ENCODE measurements at places on chromosomes 13 and 19.
A peak's percentile ranks its signal among the peaks of the same experiment; 100 is the strongest.

DNA sequence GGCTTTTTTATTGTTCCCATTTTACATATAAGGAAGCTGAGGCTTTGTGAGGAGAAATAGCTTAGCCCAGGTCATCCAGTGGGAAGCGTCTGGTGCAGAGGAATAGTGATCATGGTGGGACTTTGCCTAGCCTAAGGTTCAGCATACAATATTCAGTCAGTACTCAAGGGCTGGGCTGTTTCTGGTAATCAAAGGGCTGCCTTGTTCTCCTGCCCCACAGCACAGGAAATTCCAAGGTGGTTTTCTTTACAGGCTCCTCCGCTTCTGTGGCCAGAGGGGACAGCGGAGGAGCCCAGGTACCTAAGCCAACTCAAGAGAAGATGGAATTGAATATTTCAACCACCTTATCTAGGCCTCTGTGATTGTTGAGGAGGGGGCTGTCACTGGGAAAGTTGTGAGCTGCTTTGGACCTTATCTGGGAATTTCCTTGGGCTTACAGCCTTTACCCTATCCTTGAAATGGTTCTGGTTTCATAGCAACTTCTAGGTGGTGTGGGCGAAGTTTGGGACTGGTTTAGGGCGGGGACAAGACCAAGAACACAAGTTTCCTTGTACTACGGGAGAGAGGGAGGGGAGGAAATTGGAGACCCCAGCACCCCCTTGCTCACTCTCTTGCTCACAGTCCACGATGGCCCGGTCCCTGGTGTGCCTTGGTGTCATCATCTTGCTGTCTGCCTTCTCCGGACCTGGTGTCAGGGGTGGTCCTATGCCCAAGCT, at the start of gene MIA:
MIA (plus strand) TSS at position 606 of the 716 bp plus-strand sequence; CDS start at position 628, 22 bp downstream.
- no peak for DNase-seq

DNA sequence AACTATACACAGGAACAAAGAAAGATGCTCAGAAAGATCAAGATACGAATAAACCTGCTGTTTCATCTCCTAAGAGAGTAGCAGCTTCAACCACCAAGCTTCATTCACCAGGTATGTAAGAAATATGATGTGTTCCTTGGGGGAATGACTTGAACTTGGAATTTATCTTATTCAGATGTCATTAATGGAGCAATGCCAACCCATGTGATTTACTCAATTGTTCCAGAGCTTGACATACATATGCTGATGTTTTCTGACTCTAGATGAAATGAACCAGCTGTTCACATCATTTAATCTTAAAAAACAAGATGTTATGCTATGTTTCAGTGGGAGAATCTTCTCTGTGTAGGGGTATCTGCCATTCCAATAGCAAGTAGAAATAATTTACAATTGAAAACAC, 270.9 kb downstream of the SLC7A1 start:
- DNase-seq = no peak

- DNase-seq = no peak
These were observed 2.9 kb upstream of the C2CD4C start for GRCh38 chr19:411723-412355.

DNA sequence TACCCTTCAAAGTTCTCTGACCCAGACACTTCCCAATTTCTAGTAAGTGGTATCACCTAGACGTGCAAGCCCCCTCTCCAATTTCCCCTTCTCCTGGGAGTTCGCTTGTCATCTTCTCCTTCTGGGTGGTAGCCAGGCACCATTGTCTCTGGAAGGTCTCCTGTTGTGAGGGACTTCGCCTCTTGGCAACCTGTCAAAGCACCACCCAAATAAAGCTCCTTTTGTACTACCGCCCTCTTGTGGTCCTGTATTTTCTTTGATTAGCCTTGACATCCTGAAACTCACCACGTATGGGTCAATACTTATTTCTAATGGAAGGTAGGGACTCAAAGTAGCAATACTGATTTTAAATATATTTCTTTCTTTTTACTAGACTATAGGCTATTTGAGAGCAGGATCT, 8.2 kb downstream of the GPC5 start:
- DNase-seq = no peak

GRCh38 chr19:10687518-10688288, 13.5 kb upstream of the QTRT1 start:
- DNase-seq = no peak

DNA sequence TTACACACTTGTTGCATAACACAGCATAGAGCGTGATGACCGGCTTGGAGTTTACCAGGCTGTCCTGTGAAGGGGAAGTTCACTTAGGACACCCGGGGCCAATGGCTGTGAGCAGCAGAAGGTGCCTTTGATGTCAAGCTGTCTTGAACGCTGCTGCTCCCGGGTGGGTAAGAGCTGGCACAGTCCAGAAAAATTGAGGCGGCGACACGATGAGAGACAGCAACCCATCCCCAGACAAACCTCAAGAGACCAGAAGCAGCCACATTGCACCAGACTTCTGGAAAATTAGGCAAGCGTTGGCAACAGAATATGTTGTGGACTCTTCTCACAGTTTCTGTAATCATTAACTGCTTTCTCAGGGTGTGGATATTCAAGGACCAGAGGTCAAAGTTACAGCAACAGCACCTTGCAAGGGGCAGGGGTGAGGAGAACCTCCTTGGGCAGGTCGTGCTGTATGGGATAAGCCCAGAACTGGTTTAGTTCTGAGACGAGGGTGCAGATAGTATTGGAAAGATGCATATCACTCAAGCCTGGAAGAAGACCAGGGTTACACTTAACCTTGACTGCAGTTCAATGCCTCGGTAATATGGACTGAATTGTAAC, 10.1 kb downstream of the NFILZ start:
- DNase-seq = peak; percentile 19

- DNase-seq = no peak
These were observed 133.4 kb upstream of the FNDC3A start for GRCh38 chr13:48842316-48842715.

DNA sequence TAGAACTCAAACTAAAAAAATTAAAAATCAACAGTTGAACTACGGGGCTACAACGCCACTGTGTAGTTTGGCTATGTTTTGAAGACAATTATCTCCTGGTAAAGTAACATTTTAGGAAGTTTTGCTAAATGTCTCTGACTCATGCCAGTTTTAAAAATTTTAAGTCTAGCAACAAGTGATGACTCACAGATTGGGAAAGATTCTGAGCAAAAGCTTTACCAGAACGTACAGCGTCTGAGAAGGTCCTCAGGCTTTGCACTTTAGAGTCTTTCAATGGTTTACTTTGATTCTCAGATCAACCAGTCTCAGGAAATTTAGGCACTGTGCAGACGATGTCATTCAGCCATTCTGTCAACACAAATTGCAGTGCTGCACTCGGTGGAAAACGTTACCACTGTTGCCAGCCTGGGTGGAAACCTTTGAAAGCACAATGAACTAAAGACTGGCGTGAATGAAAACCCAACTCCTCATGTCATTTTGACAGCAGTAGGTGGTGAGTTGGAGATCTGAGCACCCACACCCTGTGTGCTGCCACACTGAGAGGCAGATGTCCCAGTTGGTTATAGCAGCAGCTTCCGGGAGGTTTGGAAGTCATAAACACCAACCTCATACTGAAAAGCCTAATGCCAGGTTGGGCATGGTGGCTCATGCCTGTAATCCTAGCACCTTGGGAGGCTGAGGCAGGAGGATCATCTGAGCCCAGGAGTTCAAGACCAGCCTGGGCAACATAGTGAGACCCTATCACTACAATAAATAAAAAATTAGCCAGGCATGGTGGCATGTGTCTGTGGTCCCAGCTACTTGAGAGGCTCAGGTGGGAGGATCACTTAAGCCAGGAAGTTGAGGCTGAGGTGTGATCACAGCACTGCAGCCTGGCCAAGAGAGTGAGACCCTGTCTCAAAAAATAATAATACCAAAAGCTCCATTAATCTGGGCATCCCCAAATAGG, 6.3 kb upstream of the WTIP start:
- no peak for DNase-seq

GRCh38 chr19:7904074-7905020, 670 bp downstream of the MAP2K7 start:
- DNase-seq = peak; percentile 92

GRCh38 chr19:2207991-2208860, 27.9 kb downstream of the PLEKHJ1 start:
- DNase-seq = peak; percentile 21

DNA sequence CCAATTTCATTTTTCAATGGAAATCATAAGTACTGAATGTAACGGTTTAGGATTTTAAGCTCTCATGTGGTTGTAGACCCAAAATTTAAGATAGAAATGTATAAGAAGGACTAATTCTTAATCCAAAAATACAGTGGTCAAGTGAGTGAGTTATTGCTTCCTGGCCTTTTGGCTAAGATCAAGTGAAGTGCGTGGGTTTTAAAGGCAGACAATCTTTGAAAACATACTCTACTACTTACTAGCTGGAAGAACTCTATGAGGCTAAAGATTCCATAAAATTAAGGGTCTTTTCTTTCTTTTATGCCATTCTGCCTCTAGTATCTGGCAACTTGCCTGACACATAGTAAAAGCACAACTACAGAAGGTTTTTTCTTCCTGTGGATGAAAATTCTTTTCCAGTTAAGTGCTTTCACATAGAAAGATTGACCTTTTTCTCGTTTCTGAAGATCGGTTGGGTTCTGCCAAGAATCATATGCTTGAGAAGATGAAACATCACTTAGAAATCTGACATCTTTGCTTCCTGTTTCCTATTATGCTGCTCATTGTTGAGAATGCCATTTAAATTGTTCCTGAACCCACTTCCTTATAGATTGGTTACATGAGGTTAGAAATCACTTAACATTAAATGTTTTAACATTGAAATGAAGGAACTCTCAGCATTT, 26.4 kb upstream of the SCEL start:
- DNase-seq = no peak

DNA sequence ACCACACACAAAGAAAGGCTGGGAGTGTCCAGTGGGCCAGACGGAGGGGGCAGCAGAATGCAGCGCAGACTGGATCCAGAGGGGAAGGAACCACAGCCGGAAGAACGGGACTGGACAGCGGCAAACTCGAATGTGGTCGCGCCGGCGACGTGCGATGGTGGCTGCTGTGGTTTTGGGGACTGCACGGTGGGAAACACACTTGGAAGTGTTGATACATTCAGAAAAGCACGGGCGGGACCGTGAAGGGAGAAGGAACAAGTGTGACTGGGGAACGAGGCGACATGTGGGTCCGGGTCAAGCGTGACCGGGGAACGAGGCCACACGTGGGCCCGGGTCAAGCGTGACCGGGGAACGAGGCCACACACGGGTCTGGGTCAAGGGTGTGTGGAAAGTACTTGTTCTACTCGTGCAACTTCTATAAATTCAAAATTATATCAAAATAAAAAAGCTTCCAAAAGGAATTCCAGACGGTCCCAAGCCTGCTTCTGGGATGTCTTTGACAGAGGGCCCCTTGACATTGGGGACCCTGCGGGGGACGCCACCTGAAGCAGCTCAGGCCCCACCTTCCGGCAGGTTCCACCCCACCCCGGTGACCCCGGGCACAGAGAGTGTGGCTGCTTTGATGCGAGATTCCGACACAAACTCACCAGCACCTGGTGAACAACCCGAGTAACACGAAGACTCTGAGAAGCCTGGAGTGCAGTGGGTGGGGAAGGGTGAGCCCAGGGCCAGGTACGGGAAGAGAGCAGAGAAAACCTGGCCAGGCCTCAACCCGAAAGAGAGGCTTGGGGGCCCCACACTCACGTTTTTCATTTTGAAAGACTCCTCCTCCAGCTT, 25.1 kb upstream of the C13orf46 start:
- DNase-seq = no peak

DNA sequence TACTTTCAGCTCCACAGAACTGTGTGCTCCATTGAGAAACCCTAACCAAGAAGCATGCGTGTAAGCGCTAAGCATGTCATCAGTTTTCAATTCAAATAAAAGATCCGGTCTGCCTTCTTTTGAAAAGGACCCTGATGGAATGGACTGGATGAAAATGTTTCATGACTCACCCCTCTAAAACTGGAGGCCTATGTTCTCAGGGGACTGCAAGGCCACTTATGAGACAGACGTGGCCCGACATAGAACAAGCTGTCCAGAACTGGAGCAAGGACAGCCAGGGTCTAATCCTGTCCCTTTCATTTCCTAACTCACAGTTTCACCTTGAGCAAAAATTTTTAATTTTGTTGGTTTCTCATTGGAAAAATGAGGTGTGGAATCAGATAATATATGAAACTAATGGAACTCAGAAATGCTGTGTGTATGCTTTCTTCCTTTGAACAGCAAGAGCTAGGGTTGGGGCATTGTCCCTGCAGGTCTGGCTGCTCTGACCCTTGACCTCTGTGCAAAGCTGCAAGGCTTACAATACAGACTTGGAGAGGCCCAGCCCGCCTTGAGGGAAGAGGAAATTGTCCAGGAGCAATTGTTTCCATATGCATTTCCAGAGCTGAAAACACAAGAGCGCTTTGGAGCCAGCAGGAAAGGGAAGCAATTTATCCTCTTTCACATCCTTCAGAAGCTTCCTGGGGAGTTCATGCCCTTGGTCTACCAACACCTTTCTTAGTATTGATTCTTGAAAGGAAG, 553.4 kb upstream of the KLF12 start:
- no peak for DNase-seq

- DNase-seq = no peak
These were observed 17.7 kb downstream of the CRTC1 start for GRCh38 chr19:18701250-18701608.

DNA sequence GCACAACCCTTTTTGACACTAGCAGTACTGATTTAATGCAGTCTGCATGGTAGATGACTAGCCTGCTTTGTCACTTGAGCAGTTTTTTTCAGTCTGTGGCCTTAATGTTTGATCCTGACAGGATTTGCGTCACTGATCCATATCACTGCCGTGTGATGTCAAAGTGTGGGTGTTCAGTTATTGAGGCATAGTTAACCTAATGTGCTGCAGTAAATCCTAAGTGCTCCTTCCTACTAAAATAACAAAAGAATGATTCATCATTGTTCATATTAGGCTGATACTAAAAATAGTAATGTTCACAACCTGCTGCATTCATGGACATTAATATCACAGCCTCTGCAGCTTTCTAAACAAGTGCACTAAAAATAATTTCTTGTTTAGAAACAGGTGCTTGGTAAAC, 121.9 kb upstream of the MLNR start:
- no peak for DNase-seq

GRCh38 chr13:25489238-25489637, 117.5 kb downstream of the ATP8A2 start:
- DNase-seq = no peak

GRCh38 chr13:29923554-29924481, 73.4 kb upstream of the UBL3 start:
- peak; percentile 63 for DNase-seq

DNA sequence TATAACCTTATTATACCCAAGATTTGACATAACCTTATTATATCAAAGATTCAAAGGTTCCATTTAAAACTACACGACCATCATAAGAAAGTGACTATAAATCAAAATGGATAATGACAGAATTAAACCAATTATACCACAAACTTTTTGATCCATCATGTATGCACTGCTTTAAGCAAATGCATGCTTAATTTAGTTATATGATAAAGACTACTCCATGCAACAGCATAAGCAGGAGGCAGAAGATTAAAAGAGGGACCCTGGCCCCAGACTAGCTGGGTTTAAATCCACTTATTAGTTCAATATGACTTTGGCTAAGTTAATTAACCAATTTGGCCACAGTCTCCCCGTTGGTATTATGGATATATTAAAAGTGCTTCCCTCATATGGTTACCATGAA, 11.4 kb downstream of the EFNB2 start:
- no peak for DNase-seq
